ENCODE measurements at places on chromosomes 1 and 21. TPM values are rescaled to one million over a fixed set of nuclear protein-coding genes. Genes with fewer than 3 reads are reported as not detected.

- H3K27me3 ChIP-seq, result no peaks in the 10 kb centered on the region
- no peaks in the 10 kb centered on the region for H3K4me1 ChIP-seq
- DNase-seq, result peak; percentile 67
- H3K27ac ChIP-seq, result no peak overlapping the region
- H3K36me3 ChIP-seq, result no peaks in the 10 kb centered on the region
Observed at GRCh38 chr1:34460193-34460592, 283.5 kb downstream of the C1orf94 start.

GRCh38 chr1:59028048-59028447, 244.2 kb upstream of the JUN start:
- no peaks in the 10 kb centered on the region for H3K27me3 ChIP-seq
- no peak overlapping the region for H3K27ac ChIP-seq
- H3K36me3 ChIP-seq, result no peaks in the 10 kb centered on the region
- H3K4me1 ChIP-seq, result no peaks in the 10 kb centered on the region
- no peak overlapping the region for H3K4me3 ChIP-seq
- peak; percentile 62 for DNase-seq

GRCh38 chr21:21385404-21385803, 387.2 kb downstream of the NCAM2 start:
- no peak overlapping the region for H3K4me3 ChIP-seq
- no peaks in the 10 kb centered on the region for H3K36me3 ChIP-seq
- no peak overlapping the region for H3K27ac ChIP-seq
- H3K4me1 ChIP-seq, result no peaks in the 10 kb centered on the region
- no peak for DNase-seq
- no peaks in the 10 kb centered on the region for H3K27me3 ChIP-seq

- no peaks in the 10 kb centered on the region for H3K27me3 ChIP-seq
- H3K4me1 ChIP-seq, result no peaks in the 10 kb centered on the region
- DNase-seq, result no peak
- no peak overlapping the region for H3K27ac ChIP-seq
- H3K4me3 ChIP-seq, result no peak overlapping the region
Observed at GRCh38 chr21:41052820-41053555, 115.0 kb upstream of the BACE2 start.

DNA sequence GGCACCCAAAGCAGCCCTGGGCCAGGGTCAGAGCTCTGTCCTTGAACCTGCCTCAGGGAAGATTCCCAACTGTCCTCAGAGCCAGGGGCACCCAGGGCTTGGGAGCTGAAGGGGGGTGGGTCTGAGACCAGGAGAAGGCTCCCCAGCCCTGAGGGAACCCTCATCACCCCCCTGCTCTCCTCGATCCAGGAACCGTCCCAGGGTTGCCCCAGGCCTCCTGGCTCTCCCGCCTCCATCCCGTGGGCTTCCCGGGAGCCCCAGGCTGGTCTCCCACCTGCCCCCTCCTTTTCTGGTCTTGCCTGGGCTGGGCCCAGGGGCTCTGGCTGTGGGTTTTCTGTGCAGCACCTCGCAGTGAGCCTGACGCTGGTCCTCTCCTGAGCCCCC, 6.7 kb upstream of the SAMD11 start:
- H3K36me3 ChIP-seq, result no peaks in the 10 kb centered on the region
- H3K27ac ChIP-seq, result peak overlapping the region; percentile 49
- no peaks in the 10 kb centered on the region for H3K27me3 ChIP-seq
- no peak for DNase-seq
- peaks cover 47% of the 10 kb centered on the region for H3K4me1 ChIP-seq

Gene CYP4A22
- total RNA-seq, result not detected
